Pons (tissue), 1 donor: ENCODE measurements at places on chromosomes 13 and 19.
A peak's percentile ranks its signal among the peaks of the same experiment; 100 is the strongest.

DNA sequence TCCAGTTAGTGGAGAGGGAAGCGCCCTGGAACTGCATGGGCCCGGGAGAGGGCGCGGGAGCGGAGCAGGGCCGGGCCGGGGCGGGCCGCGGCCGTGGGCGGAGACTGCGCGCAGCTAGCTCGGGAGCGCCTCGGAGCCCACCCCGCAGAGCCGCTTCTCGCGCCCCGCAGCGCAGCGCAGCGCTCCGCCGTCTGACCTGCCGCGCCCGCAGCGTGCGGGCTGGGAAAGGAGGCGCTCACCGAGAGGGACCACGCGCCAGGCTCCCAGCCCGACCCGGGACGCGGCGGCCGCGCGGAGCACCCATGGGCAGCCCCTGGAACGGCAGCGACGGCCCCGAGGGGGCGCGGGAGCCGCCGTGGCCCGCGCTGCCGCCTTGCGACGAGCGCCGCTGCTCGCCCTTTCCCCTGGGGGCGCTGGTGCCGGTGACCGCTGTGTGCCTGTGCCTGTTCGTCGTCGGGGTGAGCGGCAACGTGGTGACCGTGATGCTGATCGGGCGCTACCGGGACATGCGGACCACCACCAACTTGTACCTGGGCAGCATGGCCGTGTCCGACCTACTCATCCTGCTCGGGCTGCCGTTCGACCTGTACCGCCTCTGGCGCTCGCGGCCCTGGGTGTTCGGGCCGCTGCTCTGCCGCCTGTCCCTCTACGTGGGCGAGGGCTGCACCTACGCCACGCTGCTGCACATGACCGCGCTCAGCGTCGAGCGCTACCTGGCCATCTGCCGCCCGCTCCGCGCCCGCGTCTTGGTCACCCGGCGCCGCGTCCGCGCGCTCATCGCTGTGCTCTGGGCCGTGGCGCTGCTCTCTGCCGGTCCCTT, at the start of gene MLNR:
Gene MLNR, plus strand, starts transcription at position 303 of the 820 bp plus-strand sequence. Its CDS starts 0 bp downstream, at position 303.
- no peak for DNase-seq

DNA sequence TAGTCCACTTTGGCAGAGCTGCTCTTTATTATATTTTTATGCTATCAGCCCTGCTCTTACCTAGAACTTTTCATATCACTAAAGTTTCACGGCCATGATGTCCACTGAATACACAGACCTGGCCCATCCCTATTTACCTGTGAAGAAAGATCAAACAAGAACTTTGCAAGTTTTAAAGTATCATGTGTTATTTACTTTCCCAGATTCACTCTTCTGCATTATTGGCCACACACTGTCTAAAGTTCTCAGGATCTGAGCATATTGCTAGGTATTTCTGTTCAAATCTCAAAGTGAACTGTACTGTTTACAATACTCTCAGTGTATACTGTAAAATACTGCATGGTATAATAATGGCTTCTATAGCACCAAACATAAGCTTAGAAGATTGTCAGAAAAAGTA, 405.2 kb downstream of the KLF12 start:
- DNase-seq: no peak

DNA sequence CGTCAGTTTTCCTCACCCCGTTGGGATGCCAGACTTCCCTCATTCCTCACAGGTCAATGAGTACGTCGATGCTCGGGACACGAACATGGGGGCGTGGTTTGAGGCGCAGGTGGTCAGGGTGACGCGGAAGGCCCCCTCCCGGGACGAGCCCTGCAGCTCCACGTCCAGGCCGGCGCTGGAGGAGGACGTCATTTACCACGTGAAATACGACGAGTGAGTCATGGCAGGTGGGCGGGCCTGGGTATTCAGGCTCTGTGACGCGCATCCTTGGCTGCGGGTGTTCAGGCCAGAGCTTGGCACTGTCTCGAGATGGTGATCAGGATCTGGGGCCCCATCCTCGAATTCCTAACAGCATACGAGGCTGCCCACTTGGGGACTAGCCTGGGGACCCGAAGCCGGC, 21.4 kb downstream of the UHRF1 start:
- DNase-seq: no peak

- DNase-seq: no peak
Observed at GRCh38 chr13:46541210-46541609, 11.8 kb upstream of the LRCH1 start.

- DNase-seq: no peak
Observed at GRCh38 chr13:57748096-57748495, 116.6 kb downstream of the PCDH17 start.

- DNase-seq: no peak
Observed at GRCh38 chr13:85608255-85608829, 190.9 kb downstream of the SLITRK6 start.

DNA sequence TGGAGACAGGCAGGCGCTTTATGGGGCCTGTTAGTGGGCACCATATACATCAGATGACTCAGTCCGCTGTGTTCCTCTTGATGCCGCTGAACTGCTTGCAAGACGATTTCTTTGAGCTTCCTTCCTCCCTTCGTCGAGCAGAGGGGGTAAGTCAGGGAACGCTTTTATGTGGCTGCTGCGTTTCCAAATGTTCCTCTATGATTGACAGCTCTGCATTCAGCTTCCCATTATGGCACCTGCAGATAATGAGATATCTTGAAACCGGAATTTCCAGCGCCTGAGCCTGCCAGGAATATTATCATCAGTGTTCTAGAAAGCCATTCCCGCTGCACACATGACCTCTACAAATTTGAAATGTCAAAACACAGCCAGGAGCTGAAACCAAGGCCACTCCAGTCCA, 257.0 kb downstream of the TSHZ3 start:
- peak; percentile 38 for DNase-seq

DNA sequence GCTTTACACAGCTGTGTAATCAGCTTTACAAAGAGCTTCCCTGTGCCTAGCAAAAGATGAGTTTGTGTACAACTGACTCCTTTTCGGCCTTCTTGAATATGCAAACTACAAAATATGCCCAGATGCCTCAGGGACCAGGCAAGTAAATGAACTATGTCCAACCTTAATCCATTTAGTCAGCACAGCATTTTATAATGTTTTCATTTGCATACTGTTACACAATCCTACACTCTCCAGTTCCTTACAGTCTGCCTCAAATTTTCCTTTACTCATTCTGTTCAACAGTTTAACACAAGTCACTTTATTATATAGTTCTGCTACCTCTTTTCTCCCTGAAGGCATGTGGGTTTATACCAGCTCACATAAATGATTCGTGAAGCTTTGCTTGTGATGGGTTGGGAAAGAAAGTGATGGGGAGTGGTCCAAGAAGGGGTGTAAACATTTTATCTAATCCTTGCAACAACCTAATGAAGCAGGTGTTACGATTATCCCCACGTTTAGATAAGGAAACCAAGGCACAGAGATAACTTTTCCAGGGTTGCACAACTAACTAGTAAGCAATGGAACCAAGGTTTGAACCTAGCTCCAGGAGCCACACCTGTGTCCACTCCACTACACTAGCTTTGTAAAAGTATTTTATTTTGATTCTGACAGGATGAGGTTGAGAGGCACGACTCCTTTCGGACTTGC, 3.3 kb upstream of the USP12 start:
- DNase-seq: no peak

DNA sequence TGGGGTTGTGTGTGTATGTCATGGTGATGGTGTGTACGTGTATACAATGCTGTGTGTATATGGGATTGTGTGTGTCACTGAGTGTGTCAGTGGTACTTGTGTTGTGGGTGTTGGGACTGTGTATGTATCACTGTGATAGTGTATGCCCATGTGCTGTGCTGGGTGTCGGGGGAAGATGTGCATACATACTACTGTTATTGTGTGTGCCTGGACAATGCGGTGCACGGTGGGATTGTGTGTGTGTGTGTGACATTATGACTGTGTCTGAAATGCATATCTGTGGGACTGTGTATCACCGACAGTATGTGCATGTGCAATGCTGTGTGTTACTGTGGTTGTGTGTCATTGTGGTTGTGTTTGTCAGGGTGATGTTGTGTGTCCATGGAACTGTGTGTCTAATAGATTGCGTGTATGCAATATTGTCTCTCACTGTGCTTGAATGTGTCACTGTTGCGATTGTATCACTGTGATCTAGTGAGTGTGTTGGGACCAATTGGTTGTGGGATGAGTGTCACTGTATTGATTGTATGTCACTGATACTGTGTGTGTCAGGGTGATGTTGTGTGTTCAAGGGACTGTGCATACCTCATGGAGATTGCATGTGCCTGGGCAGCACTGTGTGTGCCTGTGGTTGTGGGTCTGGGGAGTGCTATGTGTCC, 11.0 kb upstream of the BBC3 start:
- DNase-seq: no peak

DNA sequence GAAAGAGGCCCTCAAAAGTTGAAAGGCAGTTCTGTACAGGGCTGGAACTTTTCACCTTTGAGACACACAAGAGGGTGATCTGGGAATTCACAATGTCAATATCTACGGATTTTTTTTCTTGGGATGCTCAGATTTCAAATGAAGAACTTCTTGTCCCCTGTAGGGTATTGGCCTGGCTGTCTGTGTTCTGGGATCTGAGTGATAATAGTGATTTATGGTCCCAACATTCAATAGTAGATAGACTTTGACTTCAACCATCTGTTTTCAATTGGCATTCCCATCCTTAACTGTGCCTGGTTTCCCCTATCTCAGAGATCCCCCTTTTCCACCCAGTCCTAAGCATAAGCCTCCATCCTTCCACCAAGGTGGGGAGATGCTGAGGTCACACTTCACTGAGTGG, 274.1 kb downstream of the COG6 start:
- DNase-seq: no peak

- no peak for DNase-seq
Observed at GRCh38 chr19:504616-505015, 2.7 kb upstream of the TPGS1 start.

GRCh38 chr19:46031781-46032596, 8.8 kb downstream of the IGFL4 start:
- no peak for DNase-seq

GRCh38 chr19:4557971-4558941, 1.2 kb downstream of the SEMA6B start:
- DNase-seq: no peak

DNA sequence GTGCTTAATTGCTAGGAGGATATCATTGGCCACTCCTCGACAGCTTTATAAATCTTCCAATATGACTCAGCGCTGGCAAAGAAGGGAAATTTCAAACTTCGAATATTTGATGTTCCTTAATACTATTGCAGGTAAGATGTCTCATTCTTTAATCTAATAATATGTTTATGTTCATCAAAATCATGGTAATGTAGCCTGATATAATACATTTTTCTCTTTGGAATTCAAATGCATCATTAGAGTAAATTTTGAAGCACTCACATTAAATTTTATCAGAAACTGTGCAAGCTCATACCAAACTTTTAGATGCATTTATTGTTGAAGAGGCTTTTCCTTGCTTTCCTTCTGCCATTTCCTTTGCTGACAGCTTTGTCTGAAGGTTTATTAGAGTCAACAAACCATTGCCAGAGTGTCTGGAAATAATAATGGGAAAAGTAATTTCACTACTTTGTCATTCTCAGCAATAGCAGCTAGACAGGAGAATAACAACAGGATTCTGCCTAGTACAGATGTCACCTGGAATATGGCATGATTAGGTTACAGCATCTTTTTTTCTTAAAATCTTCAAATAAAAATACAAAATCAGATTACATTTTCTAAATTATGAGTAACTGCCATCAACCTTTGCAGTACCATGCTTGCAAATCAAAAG, 78.6 kb upstream of the MAB21L1 start:
- DNase-seq: no peak

GRCh38 chr19:16259385-16260159, 61.9 kb downstream of the AP1M1 start:
- DNase-seq: peak; percentile 42

GRCh38 chr19:31314156-31314555, 35.1 kb downstream of the TSHZ3 start:
- DNase-seq: no peak

GRCh38 chr13:114065926-114066774, 66.3 kb downstream of the RASA3 start:
- no peak for DNase-seq

GRCh38 chr13:33072282-33072681, 56.1 kb downstream of the KL start:
- DNase-seq: peak; percentile 88

- no peak for DNase-seq
Observed at GRCh38 chr13:51770681-51771417, 33.1 kb downstream of the DHRS12 start.

- DNase-seq: no peak
Observed at GRCh38 chr19:3491396-3492119, 8.3 kb upstream of the SMIM44 start.

DNA sequence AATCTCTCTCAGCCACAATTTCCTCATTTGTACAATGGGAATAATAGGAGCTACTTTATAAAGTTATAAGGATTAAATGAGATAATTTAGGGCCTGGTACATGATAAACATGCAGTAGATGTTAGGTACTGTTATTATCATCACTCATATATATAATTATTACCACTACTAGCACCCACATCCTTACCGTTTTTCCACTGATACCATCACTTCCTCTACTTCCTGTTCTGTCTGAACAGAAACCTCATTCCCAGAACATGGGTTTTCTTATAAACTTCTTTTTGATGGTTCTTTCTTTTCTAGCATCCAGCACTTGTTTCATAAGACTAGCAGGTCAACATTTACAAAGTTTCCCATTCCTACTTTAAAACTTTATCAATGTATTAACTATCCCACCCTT, 6.3 kb downstream of the CDADC1 start:
- DNase-seq: no peak

- peak; percentile 49 for DNase-seq
Observed at GRCh38 chr19:58519087-58519354, 589 bp downstream of the ZBTB45 start.

GRCh38 chr13:113545931-113546516, 38.5 kb upstream of the TFDP1 start:
- no peak for DNase-seq

DNA sequence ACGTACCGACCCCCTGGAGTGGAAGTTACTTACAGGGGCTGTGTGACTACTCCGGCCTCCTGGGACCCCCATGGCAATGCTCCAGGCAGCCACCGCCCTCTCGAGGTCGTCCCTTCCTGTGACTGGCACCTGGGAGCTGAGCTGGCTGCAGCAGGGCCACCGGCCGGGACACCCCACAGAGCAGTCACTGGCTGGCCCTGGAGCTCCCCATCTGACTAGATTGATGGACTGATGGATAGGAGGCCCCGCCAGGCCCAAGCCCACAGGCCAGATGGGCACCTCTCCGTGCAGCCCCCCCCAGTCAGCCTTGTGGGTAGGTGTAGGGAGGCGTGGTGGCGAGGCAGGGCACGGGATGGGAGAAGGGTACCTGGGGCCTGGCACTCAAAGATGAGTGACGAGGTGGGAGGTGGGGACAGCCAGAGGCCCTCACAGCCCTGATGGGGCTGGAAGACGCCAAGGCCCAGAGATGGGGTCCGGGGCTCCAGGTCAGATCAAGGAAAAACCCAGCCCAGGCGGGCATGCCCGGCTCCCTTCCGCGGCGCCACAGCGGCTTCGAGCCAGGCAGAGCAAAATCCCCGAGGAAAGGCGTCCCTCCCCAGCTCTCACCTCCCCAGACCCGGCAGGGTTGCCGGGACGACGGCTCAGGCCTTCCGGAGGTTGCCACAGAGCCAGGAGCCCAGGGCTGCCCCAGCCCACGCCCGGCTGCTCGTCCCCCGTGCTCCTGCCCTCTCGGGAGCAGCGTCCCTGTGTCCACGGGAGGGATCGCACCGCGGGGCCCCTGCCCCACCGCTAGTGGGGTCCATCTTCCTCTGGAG, 8.4 kb downstream of the SLC39A3 start:
- no peak for DNase-seq

GRCh38 chr13:99029576-99029975, 51.7 kb upstream of the DOCK9 start:
- no peak for DNase-seq

- no peak for DNase-seq
Observed at GRCh38 chr13:31930901-31931522, 100.6 kb upstream of the FRY start.

- no peak for DNase-seq
Observed at GRCh38 chr19:38193445-38193844, 30.6 kb downstream of the DPF1 start.
